ENCODE measurements at places on chromosomes 1 and 21.

DNA sequence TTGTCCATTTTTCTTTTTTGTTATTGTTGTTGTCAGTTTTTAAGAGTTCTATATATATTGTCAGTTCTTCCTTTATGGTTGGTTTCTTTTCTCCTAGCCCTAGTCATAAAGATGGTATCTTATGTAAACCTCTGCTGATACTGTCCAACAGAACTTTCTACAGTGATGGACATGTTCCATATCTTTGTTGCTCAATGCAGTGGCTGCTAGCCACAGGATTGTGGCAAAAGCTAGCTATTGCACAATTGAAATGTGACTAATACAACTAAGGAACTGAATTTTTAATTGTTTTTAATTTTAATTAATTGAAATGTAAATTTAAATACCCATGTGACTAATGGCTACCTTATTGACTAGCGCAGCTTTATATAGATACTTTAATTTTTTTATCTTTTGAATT lies 411.8 kb upstream of the PTBP2 start:
- no peak for DNase-seq

DNA sequence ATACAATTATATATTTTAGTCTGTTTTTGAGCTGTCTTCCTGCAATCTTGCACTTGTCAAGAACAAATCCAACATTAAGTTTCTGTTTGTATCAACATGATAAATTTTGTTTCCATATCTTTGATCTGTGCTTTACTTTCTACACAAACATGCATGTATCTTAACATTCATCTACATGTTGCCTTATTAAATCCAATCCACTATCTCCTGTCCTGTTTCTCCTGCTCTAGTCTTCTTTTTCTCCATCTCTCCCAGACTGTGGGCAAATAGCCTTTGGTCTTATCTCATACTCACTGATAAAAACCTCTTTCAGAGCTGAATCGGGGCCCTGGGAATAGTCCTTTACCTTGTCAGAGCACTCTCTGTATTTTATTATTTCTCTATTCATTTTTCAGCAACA lies 101.3 kb downstream of the PLPPR4 start:
- DNase-seq: no peak

GRCh38 chr1:202812176-202813026 lies 1.6 kb downstream of the PCAT6 start:
- DNase-seq: no peak

DNA sequence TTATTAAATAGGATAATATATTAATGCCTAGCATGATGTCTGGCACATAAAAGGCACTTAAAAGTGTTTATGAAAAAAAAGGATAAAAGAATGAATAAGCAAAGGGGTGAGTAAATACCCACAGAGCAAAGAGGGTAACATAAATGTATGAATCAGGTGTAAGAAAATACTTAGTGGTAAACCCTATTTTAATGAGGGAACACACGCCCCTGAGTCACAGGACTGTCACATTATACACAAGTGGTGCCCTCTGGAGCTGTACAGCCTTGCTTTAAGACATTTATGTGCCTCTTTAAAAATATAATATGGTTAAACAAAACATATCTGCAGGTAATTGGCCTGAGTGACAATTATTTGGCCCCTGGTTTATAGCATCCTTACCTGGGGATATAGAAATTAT lies 78.1 kb upstream of the PTBP2 start:
- DNase-seq: no peak

- DNase-seq: no peak
Observed at GRCh38 chr1:8551613-8552489, 233.9 kb downstream of the SLC45A1 start.

- no peak for DNase-seq
Observed at GRCh38 chr1:85818371-85818770, 110.1 kb upstream of the ZNHIT6 start.

GRCh38 chr21:36988536-36988935 lies 18.0 kb upstream of the RIPPLY3 start:
- DNase-seq: no peak

DNA sequence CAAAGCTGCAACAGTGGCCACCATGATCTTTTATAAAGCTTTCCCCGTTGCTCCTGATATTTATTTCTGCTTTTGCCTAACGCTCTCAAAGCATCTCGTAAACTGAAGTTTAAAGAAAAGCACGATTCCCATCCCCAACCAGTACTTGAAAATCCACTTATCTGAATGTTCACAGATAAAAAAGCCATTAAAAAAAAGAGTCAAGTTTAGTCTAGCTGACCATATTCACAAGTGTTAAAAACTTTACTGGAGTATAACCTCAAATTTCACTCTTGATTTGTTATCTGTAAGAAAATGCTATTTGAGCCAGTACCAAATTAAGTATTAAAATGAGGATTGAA lies 34.6 kb upstream of the SLC45A3 start:
- no peak for DNase-seq

GRCh38 chr1:218459878-218460711 lies 115.0 kb downstream of the TGFB2 start:
- no peak for DNase-seq
